ENCODE measurements at places on chromosomes 3 and 15.

GRCh38 chr3:196988241-196989029 is 19.8 kb upstream of the PIGZ start:
- DNase-seq = no peak

DNA sequence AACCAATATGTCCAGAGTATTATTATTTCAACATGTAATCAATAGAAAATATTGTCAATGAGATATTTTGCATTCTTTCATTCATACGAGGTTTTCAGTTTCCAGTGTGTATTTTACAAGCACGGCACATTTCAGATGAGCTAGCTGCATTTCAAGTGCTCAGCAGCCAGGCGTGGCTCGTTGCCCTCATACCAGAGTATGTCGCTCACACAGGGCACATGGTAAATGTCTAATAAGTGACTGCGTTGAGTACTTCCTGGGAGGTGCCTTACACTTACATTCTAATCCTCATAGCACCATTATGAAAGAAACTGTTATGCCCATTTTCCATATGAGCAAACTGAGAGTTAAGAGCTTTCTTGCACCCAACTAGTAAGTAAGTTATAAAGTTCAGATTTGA is 47.4 kb downstream of the TMEM266 start:
- no peak for DNase-seq

- no peak for DNase-seq
Measured at GRCh38 chr3:170154569-170155143, 26.9 kb downstream of the PHC3 start.

DNA sequence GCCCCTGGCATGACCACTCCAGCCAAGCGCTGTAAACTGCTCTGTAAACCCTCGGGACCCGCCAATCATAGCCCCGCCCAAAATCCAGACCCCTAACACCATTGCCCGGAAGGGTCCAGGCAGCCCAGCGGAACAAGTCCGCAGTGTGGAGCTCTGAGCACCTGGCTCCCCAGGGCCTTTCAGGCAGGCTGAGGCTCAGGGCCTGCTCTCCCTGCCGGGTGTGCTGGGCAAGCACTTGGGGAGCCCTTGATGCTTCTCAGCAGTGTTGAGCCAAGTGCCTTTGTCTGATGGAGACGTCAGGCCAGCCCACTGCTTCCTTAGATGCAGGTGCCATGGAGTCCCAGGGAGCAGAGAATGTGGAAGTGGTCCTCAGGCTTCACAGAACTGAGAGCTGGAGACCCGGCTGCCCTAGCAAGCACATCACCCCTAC is 106.2 kb downstream of the TLE3 start:
- DNase-seq = peak; percentile 93

DNA sequence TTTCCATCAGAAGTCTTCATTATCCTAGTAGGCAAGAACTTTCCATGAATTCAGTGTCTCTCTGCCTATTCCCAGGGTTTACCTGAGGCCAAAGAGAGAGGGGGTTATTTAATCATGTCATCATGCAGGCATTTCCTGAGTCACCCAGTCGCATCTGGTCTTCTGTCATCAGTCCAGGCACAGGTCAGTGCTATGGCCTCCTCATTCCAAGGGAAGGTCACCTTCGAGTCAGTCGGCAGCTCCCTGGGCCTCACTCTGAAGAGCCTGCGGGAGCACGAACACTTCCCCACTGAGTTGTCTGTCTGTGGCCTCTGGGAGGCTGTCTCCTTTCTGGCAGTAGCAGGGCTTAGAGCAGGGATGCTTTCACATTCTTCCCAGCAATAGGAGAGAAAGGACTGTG is 26.2 kb upstream of the LRTM1 start:
- DNase-seq = no peak
